T47D (cell line): ENCODE measurements at places on chromosomes 2 and 18.

GRCh38 chr2:165237056-165237455 lies 2.2 kb upstream of the SCN2A start:
- DNase-seq, result no peak

DNA sequence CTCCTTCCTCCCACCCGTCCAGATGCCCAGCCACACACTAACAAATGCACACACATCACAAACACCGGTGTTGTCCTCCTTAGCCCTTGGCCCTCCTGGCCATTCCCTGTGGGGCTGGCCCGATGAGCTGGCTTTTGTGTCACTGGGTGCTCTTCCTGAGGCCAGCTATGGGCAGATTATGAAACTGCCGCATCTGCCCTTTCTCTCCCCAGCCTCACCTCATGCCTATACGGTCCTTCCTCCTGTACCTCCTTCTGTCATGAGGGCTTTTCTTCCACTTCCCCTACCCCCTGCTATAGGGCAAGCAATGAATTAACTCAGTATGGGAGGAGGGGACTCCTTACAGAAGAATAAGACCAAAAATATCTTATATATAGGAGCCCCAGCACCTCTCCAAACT lies 10.3 kb upstream of the INO80C start:
- no peak for DNase-seq

GRCh38 chr18:57813245-57813644 lies 10.1 kb upstream of the ATP8B1 start:
- no peak for DNase-seq

DNA sequence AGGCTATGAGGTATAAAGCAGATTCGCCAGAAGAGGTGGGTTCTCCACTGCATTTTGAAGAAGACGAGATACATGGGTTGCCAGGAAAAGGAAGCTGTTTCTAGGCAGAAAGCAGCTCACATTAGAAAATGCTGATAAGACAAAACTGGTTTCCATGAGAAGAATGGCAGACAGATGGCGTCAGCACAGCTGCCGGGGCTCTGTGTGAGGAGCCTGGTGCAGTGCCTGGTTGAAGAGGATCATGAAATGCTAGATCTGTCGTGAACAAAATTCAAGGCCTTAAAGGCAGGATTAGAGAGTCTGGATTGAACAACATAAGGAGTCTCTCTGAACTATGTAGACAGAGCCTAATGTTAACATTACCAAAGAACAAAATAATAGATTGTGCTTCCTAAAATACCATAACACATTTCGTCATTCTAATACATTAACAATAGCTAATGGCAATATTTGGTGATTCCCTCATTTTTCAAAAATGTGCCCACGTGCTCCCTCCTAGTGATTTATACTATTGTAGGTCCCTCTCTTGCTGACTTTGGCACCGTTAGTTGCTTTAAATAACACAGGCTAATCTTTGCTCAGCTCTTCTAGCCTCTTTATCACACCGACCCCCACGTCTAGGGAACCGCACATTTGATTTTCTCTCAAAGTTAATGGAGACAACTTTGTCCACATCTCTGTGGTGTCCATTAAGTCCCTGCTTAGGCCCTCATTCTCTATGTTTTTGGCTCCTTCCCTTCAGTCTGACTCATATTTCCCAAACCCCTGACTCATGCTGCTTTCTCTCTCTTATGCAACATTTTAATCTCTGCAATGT lies 38.2 kb downstream of the EFEMP1 start:
- DNase-seq, result no peak

DNA sequence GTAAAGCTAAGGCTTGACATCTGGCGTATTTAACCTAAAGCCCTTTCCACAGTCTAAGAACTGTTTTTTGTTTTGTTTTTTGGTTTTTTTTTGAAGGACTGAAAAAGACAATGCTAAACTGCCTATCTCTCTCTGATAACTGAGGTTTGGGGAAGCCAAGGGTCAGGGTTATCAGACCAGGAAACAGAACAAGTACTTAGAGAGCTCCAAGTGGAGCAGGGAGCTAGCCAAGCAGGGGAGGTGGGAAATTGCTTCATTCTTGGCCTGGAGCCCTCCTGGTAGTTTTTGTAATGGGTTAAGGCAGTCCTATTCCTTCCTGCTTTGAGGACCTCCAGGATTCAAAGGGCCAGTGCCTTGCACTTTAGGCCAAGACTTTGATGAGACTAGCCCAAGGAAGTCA lies 154.3 kb upstream of the LTBP1 start:
- DNase-seq, result no peak

DNA sequence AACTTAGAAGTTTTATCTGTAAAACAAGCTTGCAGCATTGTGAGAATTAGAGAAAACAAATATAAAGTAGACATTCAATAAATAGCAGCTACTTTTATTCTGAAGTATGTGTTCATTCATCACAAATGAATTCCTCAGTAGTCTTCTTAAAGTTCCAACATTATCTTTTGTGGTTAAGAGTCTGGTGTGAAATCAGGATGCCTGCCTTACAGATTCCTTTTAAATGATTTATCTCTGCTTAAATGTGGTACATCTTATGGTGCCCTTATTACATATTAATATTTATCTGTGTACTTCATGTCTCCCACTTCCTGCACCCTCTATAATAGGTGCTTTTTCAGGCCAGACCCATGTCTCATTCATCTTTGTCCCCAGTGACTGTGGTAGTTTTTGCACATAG lies 595.0 kb downstream of the STK39 start:
- DNase-seq, result no peak

DNA sequence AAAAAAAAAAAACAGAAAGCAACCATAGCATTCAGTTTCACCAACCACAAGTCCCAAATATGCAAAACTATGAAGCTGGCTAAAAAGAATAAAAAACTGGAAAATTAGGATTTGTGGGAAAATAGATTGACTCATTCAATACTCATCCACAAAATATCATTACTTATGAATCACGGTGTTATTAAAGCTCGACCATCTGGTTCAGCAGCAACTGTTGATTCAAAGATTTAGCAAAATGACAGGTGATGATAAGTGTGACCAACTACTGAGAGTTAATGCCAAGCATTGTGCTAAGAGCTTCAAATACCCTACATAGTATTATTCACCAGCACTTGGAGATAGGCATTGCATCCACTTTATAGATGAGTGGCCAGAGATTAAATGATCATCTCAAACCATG lies 26.2 kb upstream of the XDH start:
- DNase-seq, result no peak

- no peak for DNase-seq
Measured at GRCh38 chr18:38243291-38243690, 677.7 kb upstream of the CELF4 start.

GRCh38 chr18:58966005-58966677 lies 101.5 kb downstream of the ZNF532 start:
- no peak for DNase-seq

GRCh38 chr2:52732849-52733395 lies 1034.7 kb upstream of the CHAC2 start:
- DNase-seq, result no peak

- no peak for DNase-seq
Measured at GRCh38 chr18:8519102-8519501, 90.1 kb upstream of the RAB12 start.

DNA sequence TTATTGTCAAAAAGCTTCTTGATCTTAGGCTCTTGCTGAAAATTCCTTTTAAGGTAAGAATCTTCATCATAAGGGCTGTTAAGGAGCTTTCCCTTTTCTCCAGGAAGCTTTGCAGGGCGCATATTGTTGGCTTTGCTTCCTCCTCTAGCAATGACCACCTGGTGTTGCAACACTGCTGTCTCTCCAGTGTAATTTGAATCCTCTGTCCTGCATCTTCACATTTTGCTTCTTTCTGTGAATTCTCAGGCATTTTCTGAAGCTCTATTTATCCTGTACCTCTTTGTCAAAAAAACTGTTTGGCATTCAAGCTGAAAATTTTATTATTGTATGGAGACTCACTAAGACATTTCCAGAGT lies 533.1 kb upstream of the CHAC2 start:
- no peak for DNase-seq

DNA sequence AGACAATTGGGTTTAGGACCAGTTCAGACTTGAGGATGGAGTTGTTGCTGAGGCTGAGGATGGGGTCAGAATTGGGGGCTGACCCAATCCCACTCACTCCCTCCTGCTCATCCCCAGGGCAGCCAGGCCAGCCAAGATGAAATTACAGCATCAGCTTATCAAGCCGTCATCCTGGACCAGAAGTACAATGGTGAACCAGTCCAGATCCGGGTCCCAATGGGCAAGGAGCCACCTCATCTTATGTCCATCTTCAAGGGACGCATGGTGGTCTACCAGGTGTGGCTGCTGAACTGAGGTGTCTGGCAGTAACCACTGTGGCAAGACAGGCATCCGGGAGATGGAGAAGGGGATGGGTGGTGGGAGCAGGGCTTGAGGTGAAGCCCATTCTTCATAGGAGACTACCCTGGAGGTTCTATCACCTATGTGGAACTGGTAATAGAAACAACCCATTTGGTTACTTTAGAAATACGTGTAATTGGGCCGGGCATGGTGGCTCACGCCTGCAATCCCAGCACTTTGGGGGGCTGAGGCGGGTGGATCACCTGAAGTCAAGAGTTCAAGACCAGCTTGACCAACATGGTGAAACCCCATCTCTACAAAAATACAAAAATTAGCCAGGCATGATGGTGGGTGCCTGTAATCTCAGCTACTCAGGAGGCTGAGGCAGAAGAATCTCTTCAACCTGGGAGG lies 13.9 kb downstream of the VIL1 start:
- no peak for DNase-seq

DNA sequence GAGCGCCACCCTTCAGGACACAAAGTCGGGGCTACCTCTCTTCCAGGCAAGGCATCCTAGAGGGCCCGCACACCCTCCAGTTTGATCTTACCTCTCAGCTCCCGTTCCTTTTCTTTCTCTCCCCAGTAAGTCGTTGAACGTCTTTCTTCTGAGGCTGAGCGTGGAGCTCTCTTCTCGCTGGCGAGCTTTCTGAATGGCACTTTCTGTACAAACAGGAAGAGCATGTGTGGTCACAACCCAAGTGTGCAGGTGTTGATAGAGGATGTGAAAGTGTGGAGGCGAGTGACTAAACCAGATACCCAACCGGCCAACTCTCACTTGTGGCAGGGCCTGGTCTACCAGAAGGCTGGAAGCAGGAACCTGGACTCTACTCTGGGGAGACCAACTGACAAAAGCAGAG lies at the start of gene AFF3:
AFF3 (minus strand) TSS at position 198 of the 400 bp plus-strand sequence. CDS start 38,136 bp downstream, outside the sequence.
- no peak for DNase-seq

DNA sequence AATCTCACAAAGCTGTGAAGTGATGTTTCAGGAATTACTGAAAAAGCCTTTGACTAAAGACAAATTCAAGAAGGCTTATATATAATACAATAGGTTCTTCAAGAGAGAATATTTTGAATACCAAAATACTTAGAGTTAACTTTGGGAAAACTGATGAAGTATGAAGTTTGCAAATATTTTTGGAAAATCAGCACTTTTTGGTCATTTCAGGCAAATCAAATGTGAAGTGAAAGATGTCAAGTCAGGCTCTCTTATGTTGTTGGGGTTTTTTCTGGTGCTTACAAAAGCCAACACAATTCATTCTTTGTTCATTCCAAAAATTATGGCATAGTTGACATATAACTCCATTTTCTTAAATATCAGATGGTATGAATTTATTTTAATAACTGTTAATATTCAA lies 14.7 kb upstream of the ASNSD1 start:
- DNase-seq, result no peak

- no peak for DNase-seq
Measured at GRCh38 chr2:66679442-66679841, 244.5 kb downstream of the MEIS1 start.

- no peak for DNase-seq
Measured at GRCh38 chr2:120287183-120288015, 34.7 kb downstream of the RALB start.
